ENCODE measurements at places on chromosomes 5 and 9. TPM values are rescaled to one million over a fixed set of nuclear protein-coding genes. Genes with fewer than 3 reads are reported as not detected.

Gene SHISAL2B
- polyA plus RNA-seq = 0.57 TPM

DNA sequence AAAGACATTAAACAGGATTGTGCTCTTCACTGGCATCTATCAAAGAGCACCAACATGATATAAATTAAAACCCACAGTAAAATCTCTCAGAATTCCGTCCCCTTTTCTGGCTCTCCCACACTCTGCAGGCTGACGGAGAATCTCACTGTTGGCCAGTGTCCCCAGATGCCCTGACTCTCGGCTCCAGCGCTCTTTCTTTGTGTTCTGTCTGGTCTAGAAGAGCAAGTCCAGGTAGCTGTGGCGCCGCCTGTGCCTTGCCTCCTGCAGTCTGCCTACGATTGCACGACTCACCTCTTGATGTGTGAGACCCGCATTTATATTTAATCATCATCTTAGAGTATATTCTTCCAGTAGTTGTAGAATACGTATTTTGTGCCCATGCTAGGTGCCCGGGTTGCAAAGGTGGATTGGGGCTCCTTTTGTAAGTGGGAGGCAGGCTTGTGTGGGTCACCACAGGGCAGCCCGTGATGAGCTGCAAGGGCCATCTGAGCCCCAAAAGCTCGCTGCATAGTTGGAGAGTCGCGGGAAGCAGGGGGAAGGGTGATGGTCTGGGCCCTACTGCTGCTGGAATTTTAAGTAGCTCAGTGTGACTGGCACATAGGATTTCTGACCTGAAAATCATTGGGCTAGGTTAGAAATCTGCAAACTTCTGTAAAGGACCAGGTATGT, 55.6 kb downstream of the EHMT1 start:
- no peak for DNase-seq

Gene F12
- polyA plus RNA-seq = 1.0 TPM

Gene SLC25A2
- polyA plus RNA-seq = not detected

- no peak for DNase-seq
These were observed 405.9 kb upstream of the DAP start for GRCh38 chr5:11166923-11167322.

DNA sequence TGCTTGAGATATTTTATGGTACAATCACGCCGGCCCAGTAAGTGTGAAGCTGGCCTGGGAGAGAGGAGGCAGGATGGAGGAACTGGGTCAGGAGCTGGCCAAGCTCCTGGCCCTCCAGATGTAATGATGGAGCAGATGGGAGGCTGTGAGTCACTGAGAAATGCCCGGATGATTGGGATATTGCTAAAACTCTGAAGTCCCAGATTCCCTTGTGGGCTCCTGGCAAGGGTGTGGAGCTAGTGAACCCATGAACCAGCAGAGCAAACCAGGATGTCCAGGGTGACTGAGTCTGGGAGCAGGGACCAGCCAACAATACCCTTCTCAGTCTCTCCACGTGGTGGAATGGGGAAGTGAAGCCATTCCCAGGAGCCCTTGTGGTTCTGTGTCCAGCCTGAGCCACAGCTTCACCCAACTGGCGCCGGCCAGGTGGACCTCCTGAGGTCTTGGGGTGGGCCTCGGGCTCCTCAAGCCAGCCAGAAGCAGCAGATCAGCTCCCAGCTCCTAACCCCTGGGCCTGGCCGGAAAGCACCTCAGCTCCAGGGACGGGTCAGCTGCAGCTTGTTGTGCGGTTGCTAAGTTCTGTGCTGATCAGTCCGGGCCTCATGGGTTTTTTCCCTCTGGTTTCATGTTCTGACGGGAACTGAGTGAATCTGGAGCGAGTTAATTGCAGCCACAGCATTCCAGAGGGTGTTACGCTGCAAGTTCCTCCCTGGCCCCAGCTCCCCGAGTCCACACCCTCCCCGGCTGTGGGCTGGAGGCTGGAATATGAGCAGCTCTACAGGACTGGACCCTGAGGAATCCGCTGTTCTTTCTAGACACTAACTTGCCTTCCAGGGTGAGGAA, 37.6 kb downstream of the DUSP1 start:
- peak; percentile 90 for DNase-seq

Gene NPR3
- polyA plus RNA-seq = 16.0 TPM

- DNase-seq = no peak
These were observed 25.1 kb downstream of the EXD3 start for GRCh38 chr9:137397675-137398423.

Gene NR5A1
- polyA plus RNA-seq = not detected

- DNase-seq = no peak
These were observed 30.4 kb downstream of the PRLR start for GRCh38 chr5:35199886-35200285.

GRCh38 chr5:16957304-16958196, 21.5 kb upstream of the MYO10 start:
- DNase-seq = peak; percentile 40

DNA sequence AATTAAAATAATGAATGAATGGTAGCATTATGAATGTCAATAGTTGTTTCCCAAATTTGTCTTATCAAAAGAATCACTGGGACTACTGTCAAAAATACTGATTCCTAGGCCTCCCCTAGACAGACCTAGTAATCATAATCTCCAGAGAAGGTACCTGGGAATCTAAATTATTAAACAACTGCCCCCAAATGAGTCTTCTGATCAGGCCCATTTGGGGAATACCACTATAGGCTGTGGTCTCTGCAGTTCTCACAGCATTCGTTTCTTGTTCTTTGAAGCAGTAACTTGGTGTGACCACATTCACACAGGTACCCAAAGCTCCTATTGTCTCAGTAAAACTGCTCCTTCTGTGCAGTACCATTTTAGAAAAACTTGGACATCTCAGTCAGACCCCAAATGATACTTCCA, 230.9 kb downstream of the PIK3R1 start:
- no peak for DNase-seq

Gene PLCXD3
- polyA plus RNA-seq = 0.13 TPM

GRCh38 chr5:147782110-147783028, at the start of gene JAKMIP2:
Gene JAKMIP2 (minus strand): TSS chr5:147782728. CDS start chr5:147671806, 110,922 bp downstream.
- peak; percentile 79 for DNase-seq

Gene ASS1
- 42.1 TPM for polyA plus RNA-seq

Gene PTPRD
- 67.0 TPM for polyA plus RNA-seq

DNA sequence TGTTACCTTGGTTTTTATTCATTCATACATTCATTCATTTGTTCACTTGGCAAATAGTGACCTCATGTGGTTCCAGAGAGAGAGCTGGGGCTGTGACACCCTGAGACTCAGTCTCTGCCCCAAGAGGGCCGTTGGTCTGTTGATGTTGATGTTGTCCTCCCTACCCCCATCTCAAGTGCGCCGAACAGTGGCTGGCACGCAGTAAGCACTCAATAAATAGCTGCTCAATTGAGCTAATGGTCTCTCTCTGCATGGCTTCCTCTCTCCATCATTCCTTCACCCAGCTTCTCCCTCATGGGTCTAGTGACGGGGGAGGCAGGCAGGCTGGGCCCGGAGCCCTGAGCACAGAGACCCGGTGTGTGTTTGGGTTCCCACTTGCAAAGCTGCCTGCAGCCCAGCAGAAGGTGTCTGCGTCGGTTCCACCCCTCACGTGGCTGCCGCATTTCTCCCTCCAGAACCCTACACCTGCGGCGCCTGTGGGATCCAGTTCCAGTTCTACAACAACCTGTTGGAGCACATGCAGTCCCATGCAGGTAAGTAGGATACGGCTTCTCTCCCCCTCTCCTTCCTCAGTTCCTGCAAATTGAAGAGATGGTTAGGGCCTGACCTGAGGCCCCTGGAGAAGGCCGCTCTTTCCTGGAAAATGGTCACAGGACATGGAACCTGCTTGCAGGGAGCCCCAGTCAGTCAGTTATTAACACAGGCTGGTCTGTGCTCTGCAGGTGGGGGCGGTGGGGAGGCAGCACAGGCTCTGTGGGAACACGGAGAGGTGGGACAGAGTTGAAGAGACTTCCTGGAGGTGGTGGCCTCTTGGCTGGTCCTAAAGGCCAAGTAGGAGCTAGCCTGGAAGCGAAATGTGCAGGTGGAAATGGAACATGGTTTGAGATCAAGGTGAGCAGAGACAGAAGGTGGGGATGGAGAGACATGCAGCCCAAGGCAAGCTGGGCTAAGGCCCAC, 42.0 kb downstream of the AMBP start:
- no peak for DNase-seq

DNA sequence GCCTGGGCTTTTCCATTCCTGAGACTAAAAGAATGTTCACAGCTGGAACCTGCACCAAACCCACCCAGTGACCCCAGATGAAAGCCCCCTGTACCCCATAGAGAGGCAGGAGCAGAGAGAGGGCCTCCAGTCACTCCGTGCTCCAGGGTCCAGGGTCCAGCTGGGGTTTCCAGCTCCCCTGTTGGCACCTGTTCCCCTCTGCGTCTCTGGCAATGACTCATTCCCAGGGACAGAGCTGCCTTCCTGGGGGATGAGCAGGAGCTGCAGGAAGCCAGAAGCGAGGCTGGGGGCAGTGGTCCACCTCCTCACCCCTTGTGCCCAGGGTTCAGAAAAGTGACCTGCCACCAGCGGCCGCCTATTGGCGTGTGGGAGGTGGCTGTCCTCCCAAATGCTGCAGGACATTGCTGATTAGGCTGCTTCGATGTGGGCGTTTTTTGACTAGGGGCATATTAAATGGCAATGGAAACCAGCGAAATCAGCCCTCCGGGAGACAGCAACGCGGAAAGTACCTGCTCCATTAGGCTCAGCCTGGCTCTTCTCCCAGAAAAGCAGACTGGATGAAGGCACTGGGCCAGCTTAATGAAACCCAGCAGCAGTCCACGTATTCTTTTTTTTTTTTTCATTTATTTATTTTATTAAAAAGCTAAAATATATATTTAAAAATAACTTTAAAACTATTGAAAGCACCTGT, 97.4 kb downstream of the DAP start:
- DNase-seq = peak; percentile 73

Gene TAF1L
- polyA plus RNA-seq = not detected

GRCh38 chr5:32029781-32030180, 144.3 kb downstream of the GOLPH3 start:
- no peak for DNase-seq

GRCh38 chr9:132487351-132487791, 77.4 kb downstream of the CFAP77 start:
- DNase-seq = no peak

- no peak for DNase-seq
These were observed 551.8 kb upstream of the ZNF608 start for GRCh38 chr5:125298258-125298657.

DNA sequence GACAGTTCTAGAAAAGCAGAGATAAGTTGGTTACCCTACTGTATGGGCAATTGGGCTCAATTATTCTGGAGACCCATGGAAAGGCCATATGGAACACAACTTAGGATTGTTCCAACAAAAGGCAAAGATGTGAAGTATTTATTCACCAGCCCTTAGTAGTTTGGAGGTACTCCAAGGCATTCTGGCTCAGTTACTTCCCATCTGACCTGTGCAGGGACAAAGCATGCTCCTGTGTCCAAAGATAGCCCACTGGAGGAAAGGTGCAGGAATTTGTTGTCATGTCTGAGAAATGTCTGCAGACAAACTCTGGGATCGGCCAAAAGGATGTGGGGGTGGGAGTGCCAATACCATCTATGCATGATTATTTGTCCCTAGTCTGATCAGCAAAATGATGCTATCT, 279.5 kb upstream of the PTGER4 start:
- no peak for DNase-seq

GRCh38 chr5:181212080-181212479, 7.1 kb upstream of the TRIM7 start:
- DNase-seq = no peak

GRCh38 chr9:87537625-87538024, 40.0 kb downstream of the DAPK1 start:
- DNase-seq = no peak

DNA sequence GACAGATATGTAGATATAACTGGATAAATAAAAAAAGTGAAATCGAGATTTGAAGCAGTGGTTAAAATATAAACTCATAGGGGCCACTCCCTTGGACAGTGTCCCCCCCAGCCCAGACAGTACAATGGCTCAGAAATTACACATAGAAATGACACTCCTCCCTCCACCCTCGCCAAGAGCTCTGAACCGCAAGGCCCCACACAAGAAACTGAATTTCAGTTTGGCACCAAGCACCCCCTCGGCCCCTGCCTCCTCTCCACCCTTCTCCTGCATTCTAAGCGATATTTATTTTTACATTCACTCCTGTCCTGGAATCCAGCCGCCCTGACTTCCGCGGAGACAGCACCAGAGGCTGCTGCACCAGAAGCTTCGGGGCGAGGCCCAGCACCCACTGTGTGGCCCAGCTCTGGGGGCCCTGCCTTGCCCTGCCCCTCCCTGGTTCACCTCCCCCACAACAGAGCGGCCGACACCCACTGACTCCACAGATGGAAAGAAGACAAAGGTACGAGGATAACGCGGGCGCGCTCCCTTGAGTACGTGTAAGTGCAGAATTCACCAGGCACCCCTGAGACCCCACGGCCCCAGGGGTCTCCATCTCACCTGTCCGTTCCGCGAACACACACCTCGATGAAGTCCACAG, 11.0 kb downstream of the STC2 start:
- DNase-seq = no peak

DNA sequence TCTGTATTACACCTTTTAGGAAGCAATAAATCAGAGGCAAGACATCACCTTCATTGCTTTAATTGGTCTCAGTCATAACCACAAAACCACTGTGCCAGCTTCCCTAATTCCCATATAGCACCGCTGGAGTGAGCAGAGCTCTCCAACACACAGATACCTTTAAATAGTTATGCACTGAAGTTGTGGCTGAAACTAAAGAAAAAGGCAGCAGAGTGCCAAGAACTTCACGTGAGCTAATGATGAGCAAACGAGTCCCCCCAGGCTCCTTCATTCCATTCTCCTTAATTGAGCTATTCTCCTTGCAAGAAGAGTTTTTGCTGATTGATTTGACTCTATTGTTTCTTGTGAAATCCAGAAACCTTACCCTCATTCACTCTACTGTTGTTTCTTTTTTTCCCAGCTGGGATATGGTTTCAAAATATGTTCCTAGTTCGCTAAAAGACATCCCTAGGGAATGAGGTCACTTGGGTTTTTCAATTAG, 501.5 kb downstream of the SPATA31D1 start:
- peak; percentile 62 for DNase-seq

GRCh38 chr9:86665416-86665815, 281.9 kb downstream of the GAS1 start:
- DNase-seq = no peak

Gene NEURL1B
- polyA plus RNA-seq = 43.6 TPM

DNA sequence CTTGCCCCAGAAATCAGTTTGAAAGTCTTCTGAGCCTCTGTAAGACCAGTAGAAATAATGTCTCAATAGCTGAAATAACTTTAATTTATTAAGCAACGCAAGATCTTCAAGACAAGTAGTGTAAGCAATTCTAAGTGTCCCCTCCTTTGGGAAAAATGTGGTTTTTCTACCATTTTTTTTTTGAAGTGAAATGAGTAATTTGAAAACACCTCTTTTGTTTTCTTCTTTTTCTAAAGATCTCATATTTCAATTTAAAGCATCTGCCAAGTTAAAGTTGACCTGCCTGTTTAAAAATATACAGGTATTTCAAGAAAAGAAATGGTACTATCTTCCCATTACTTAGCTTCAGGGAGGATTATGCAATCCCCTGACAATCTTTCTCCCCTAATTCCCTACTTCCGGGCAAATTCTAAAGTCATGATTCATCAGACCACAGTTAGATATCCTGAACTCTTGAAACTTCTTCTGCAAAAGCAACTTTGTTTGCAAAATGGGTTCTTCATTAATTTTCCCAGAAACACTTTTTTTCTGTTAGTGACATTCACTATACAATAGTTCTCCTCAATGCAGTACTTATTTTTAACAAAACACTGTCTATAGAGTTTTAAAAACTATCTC, 7.8 kb upstream of the ANXA1 start:
- DNase-seq = no peak

Data from muscle of arm (tissue), 14 donors.